ENCODE measurements at places on chromosomes 3 and 15.

GRCh38 chr3:150213577-150213976 is 194.5 kb upstream of the TSC22D2 start:
- DNase-seq: no peak

- DNase-seq: no peak
Measured at GRCh38 chr3:104428337-104428925, 938.3 kb upstream of the ALCAM start.

- no peak for DNase-seq
Measured at GRCh38 chr3:121152573-121152972, 244.6 kb downstream of the STXBP5L start.

DNA sequence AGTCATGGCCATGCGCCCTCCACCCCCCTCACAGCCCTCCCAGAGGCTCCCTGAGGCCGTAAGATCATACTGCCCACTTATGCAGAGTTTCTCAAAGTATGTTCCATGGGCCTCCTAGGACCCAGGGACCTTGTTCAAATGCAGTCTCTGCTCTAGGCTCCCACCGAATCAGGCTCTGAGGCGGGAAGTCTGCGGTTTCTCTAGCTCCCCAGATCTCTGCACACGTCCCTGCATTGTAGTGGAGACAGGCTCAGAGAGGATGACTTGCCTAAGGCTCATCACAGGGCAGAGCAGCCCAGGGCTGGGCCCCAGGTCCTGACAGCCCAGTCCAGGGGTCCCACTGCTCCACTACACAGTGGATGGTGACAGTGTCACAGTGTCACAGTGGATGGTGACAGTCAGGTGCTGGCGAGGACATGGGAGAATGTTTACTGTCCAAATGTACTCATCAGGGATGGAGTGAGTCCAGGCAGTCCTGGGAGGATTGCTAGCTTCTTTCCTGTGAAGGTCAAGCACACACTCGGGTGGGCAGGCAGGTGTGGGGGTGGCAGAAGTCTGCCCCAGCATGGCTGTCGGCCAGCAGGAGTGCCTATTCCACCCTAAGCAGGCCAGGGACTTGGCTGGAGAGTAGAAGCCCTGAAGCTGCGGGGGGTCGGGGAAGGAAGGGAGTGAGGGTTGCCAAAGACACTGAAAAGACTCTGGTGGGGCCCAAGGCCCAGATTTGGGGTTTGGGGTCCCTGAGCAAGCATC is 12.4 kb downstream of the ANKRD63 start:
- DNase-seq: no peak

- DNase-seq: no peak
Measured at GRCh38 chr3:196149831-196150301, 61.3 kb downstream of the ZDHHC19 start.

DNA sequence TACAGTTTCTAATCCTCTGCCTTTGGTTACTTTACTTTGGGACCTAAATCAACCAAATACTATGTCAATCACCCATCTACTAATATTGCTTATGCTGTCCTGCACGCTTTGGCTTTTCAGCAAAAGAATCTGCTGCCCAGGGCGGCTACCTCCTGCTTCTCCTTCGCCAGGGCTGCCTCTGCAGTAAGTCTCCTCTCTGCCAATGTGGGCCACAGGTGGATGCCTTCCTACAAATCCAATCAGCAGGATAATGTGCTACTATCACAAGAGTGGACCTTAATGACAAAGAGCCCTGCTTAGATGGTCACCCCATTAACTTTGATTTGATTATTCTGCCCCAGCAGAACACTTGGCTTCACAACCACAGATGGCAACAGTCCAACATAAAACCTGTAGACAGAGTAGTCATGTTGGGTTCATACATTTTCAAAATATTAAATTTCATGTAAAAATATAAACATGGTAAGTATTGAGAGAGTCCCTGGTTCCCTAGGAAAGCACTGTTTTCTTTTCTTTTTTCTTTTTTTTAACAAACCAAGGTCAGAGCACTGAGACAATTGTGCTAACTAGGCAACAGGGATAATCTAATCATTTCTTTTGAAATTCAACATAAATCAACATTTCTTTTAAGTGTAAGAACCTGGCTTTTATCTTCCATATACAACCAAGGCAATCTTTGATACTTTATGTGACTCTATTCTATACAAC is 298.3 kb downstream of the ZBTB20 start:
- DNase-seq: no peak

DNA sequence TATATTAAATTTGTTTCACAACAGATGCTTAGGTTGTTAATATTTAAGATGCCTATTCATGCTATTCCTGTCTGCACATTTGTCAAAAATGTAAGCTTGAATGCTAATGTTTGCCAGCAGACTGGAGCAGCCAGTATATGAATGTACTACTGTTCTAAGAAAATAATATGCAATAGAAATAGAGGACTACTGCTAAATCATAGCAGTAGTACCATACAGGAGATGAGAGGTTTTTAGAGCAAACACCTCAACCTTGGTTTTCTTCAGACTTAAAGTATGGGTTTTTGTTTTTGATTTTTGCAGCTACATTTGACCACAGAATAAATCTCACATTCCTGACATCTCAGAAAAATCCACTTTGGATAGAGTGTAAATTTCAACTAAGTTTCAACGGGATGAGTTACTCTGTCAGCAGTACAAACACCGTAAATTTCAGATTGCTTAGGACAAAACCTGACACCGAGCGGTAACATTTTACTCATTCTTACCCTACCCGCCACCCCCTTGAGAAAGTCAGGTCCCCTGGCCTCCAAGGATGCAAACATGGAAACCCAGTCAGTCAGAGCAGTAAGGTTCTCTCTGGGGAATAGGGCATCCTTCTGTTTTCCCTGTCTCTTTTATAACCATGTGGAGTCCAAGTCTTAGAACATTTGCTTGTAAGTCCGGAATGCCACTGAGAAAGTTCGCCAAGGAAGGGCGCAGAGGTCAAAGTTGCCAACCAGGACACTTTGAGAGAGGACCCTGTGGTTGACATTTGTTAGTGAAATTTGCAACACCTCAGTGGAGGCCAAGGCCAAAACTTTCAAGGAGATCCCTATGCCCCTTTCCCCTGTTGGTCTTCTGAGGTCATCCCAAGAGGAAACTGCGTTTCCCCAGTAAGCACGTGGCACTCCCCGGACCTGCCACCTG is 17.9 kb upstream of the SATB1 start:
- no peak for DNase-seq

DNA sequence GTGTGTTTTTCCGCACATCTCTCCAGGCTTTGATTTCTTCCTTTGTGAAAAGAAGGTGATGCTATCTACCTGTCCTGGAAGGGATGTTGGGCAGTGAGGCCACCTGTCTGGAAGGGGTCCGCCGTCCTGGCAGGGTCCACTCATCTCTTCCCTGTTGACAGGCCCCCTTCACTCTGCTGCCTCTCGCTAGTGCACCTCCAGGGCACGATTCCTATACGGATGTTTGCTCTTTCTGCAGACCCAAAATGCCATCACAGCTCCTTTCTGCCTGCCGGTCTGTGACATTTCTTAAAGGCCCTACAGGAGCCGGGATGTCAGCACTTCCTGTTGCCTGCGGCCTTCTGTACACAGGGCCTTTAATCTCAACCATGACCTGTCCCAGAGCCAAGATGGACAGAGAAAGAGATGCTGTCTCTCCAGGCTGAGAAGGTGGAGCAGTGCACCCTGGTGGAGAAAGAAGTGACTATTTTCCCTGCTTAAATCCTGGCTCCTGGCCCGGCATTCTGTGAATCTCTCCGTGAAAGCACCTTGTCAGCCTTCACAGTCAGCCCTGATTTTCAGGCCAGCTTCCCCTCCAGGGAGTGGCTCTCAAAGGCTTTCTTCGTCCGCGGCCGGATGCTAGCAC is 7.4 kb downstream of the FAM3D start:
- DNase-seq: no peak

GRCh38 chr3:157793745-157794144 is 290.5 kb upstream of the VEPH1 start:
- no peak for DNase-seq

GRCh38 chr3:197953881-197954280 is 3.9 kb downstream of the RPL35A start:
- no peak for DNase-seq

- DNase-seq: no peak
Measured at GRCh38 chr3:122260206-122260605, 64.8 kb upstream of the CSTA start.

GRCh38 chr3:34948517-34948916 is 690.8 kb upstream of the ARPP21 start:
- no peak for DNase-seq

DNA sequence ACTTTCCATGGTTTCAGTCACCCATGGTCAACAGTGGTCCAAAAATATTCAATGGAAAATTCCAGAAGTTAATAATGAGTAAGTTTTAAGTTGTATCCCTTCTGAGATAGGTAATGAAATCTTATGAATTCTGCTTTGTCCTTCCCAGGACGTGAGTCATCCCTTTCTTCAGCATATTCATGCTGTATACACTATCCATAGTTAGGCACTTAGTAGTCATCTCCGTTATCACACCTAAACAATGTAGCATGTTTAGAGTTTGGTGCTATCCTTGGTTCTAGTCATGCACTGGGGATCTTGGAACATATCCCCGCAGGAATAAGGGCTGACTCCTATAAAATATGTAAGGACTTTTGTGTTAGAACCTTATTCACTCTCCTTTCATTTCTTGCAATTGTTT is 153.2 kb downstream of the UNC13C start:
- DNase-seq: no peak

DNA sequence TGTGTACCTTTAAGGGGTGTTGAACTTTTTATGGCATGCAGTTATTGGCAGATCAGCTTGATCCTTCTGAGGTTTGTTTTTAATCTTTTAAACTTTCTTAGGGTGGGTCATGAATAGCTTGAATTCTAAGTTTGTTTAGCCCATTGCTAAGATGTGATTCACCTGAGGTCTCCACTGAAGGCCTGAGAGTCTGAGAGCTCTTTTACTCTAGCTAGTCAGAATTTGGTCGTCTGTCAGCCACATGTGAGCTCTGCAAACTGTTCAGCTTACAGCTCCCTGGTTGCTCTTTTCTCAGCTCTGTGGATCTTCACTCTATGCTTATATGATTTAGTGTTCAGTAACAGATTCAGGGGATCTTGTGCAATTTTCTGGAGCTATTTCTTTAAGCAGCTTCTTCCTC is 161.3 kb downstream of the ABHD5 start:
- DNase-seq: no peak

- DNase-seq: no peak
Measured at GRCh38 chr3:175186511-175186910, 327.4 kb downstream of the NAALADL2 start.

GRCh38 chr3:137010137-137010536 is 52.4 kb downstream of the IL20RB start:
- DNase-seq: no peak

DNA sequence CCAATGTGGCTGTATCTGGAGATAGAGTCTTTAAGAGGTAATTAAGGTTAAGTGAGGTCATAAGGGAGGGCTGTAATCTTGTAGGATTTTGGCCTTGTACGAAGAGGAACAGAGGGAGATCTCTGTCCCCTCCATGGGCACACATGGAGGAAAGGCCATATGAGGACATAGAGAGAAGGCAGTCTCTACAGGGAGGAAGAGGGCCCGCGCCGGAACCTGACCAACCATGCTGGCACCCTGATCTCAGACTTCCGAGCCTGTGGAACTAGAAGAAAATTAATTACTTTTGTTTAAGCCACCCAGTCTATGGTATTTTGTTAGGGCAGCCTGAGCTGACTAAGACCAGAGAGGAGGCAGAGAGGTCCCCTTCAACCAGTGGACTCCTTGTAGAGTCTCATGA is 17.7 kb upstream of the MRPS22 start:
- no peak for DNase-seq

- DNase-seq: no peak
Measured at GRCh38 chr3:187742351-187743171, 2.7 kb downstream of the BCL6 start.

GRCh38 chr3:23490459-23490858 is 287.3 kb downstream of the UBE2E2 start:
- DNase-seq: no peak

DNA sequence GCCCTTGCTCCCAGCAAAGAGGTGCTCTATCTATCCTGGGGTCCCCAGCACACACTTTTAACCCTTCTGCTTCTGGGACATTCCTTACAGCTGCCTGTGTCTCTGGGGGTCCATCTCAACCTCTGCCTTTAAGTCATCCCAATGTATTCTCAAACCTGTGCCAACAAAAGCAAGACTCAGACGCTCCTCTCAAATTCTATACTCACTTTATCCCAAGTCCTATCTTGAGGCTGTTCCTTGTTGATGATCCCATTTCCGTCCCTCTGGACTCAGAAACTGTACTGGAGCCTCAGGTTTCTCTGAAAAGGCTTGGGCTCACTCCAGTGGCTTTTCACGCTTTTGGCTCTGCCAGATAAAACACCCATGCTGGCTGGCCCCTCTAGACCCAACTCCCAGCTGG is 69.7 kb downstream of the XXYLT1 start:
- no peak for DNase-seq

DNA sequence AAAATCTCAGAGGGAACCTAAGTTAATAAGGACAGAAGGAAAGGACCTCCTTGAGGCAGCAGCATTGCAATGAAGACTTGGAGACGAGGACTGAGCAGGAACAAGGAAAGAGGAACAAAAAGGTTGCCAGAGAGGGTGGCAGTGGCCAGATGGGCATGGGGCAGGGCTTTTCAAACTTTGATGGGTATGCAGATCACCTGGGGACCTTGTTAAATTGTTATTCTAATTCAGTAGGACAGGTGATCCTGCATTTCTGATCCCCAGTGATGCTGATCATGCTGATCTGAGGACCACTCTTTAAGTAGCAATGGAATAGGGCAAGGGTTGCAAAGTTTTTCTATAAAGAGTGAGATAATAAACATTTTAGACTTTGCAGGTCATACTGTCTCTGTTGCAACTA is 11.1 kb downstream of the COL6A6 start:
- DNase-seq: no peak

- no peak for DNase-seq
Measured at GRCh38 chr3:37324850-37325321, 150.5 kb upstream of the LRRFIP2 start.

- no peak for DNase-seq
Measured at GRCh38 chr15:97902140-97902780, 58.2 kb upstream of the ARRDC4 start.

DNA sequence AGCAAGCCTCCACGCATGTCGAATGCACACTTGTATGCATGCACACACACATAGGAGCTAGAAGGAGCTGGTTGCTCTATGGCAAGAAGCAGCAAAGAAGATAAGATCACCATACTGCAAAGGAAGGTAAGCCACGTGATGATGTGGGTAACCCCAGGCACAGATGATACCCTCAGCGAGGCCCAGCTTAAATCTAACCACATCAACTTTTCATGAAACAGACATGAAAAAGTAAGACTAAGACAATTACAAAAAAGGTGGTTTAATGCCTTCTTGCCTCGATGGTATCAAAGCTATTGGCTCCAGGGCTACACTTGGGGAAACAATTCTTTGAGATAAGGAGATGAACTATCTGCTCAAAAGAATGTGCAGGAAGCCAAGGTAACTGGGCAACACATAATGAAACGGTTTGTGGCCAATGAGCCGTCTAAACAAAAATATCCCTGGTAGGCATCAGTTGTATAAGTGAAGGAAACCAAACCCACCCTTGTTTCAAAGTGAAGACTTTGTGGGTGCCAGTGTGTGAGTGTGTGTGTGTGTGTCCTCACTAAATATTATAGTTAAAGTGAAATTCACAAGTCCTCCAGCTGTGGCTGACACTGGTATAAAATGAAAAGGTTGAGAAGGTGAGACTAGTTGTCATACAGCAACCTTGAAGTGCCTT is 365.7 kb upstream of the ICE2 start:
- peak; percentile 47 for DNase-seq

All from stimulated activated CD4-positive, alpha-beta T cell treated with anti-CD3 and anti-CD28 coated beads, Interleukin-4, amount 100 ng/mL, for 4 hours (primary cell).